SK-N-DZ (cell line): ENCODE measurements at places on chromosomes 16 and 17.

GRCh38 chr16:23587726-23588125 lies 8.4 kb downstream of the NDUFAB1 start:
- no peak for DNase-seq

GRCh38 chr17:329784-330420 lies 22.7 kb downstream of the RPH3AL start:
- no peak for DNase-seq

- DNase-seq: no peak
Measured at GRCh38 chr17:64777415-64778239, 115.5 kb upstream of the SMURF2 start.

GRCh38 chr16:51497541-51498211 lies 346.6 kb upstream of the SALL1 start:
- DNase-seq: no peak

GRCh38 chr17:17514361-17514992 lies 18.3 kb upstream of the RASD1 start:
- DNase-seq: no peak

DNA sequence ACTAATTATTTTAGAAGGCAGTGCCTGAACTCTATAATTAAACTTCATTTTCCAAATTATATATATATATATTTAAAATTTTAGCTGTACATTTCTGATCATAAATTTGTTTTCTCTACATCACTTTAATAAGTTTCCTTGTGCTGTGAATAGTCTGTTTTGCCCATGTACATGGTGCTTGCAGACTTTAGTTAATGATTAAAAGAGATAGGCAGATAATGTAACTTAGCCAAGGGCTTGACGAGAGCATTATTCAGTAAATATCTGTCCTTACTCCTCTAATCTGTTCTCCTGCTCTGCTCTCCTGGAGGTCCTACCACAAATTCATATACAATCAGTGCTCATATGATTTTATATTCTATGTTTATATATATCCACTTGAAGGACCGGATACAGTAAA lies 595.2 kb upstream of the KIF2B start:
- DNase-seq: no peak

- no peak for DNase-seq
Measured at GRCh38 chr17:49333804-49334203, 28.2 kb downstream of the ZNF652 start.

DNA sequence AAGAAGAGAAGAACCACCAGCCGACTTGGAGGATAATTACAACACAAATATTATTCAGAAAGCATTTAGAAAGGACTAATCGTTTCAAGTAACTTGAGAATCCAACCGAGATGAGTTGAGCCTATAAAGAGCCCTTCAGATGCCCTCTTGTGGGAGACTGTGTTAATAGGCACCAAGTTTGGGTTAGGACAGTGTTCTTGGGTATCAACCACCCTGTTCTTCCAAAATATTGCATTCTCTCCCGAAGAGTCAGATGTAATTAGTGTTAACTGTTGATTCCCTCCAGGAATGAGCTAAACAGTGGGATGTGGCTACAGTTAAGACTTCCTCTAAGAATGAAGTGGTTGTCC lies 87.8 kb upstream of the NOL11 start:
- peak; percentile 34 for DNase-seq

DNA sequence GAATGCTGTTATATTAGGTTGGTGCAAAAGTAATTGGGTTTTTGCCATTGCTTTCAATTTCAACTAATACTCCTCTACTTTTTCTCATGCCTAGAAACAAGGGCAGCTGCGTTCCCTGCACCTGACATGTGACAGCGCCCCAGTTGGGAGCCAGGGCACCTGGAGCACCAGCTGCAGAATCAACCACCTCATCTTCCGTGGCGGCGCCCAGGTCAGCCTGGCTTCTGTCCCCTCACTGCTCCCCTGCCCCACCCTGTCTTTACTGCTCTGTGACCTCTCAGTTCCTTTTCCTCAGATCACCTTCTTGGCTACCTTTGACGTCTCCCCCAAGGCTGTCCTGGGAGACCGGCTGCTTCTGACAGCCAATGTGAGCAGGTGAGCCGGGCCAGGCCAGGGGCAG lies 16.4 kb upstream of the ITGAD start:
- DNase-seq: no peak

- DNase-seq: no peak
Measured at GRCh38 chr16:26247063-26247462, 555.3 kb downstream of the HS3ST4 start.

DNA sequence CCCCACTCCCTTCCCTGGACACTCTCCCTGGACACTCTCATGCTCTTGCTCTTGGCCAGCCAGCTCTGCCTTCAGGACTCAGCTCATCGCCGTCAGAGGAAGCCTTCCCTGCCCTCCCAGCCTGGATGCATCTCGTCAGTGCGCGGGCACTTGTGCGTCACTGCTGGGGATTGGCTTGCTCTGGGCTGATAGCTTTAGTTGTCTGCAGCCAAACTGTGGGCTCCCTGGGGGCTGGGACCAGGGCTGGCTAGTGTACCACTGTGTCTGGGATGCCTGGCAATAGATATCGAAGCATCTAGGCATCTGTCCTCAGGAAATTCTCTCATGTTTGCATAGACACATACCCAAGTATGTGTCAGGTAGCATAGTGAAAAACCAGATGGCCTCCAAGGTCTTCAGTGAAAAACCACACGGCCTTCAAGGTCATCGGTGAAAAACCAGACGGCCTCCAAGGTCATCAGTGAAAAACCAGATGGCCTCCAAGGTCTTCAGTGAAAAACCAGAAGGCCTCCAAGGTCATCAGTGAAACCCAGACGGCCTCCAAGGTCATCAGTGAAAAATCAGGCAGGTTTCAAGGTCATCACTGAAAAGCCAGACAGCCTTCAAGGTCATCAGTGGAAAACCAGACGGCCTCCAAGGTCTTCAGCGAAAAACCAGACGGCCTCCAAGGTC lies 72.0 kb downstream of the CMIP start:
- DNase-seq: no peak

DNA sequence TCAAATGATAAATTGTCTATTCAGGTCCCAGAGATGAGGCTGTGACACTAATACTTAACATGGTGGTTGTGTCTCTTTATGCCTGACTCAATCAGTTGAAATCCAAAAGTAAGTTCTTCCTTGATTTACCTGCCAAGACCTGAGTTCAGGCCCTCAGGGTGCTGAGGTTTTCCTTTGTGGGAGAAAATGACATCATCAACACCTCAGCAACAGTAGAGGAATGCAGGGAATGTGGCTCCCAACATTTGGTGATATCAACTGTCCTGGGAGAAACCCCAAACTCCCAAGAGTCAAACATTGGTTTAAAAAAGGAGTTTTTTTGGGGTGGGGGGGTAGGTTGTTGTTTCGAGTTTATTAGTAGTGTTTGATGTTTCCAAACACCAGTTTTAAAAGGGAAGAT lies 14.7 kb downstream of the RNF43 start:
- DNase-seq: no peak

DNA sequence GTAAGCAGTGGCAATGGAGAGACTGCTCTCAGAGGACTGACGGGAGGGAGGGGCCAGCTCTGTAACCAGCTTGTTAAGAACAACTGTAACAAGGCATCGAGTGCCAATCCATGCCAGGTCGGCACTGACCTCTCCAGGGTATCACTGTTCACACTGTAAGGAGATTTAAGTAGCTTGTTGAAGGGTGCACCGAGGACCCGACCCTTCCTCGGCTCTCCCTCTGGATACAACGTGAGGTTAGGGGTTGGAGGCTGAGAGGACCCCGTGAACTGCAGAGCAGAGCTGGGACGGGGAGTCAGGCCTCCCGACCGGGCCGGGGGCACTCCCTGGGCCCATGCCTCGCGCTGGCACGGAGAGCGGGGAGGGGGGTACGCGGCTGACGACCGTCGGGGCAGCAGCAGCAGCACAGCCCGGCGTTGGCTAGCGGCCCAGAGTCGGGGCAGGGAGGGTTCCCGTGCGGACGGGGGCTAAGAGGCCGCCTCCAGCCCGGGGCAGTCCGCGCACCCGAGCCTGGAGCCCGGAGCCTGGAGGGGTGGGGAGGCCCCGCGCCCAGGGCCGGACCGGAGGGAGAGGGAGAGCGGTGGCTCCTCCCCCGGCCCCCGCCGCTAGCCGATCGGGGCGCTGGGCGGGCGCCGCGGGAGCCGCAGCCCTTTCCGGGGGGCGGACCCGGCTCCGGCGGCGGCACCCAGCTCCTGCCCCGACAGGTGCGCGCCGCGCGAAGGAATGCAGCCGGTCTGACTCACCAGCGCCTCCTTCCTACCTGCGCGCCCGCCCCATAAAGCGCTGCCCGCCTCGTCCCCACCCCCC lies at the start of gene ITGB4:
Gene ITGB4 (plus strand): TSS at position 804 of the 807 bp plus-strand sequence. CDS start 3,245 bp downstream, outside the sequence.
- DNase-seq: no peak

DNA sequence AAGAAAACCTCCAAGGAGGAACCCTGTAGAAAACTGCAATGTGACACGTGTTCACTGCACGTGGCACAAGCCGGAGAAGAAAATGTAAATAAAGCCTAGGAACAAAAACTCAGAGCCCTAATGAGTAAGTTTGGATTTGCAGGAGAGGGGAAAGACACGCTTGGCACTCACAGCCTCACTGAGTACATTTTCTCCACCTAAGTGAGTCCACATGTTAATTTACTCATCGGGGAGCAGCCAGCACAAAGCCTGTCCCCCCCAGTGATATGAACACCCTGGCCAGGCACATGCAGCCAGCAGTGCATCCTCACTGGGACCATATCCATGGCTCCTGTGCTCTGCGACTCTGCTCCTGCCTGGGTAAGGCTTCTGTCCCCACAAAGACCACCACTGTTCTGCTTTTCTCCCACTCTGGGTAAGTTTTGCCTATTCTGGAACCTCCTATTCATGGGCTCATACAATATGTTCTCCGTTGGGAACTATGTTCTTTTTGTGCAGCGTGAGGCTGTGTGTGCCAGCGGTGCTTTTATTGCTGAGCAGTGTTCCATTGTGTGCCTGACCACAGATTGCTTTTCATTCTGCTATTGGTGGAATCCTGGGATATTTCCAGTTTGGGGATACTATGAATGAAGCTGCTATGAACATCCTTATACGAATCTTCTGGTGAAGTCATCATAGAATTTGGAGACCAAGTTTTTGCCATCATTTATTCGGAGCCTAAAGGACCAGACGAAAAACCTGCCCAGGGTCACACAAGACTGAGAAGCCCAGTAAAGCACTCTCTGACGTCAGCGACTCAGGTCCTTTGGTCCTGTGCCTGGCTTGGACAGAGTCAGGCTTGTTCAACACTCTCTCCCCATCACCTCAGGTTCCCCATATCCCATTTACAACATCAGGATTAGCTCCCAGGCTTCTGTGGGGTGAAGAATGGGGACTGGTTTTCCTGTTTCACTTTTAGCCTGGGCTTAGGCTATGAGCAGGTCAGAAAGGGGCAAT lies 53.3 kb downstream of the RNF112 start:
- DNase-seq: no peak

- DNase-seq: no peak
Measured at GRCh38 chr16:13181432-13181831, 280.0 kb downstream of the SHISA9 start.

DNA sequence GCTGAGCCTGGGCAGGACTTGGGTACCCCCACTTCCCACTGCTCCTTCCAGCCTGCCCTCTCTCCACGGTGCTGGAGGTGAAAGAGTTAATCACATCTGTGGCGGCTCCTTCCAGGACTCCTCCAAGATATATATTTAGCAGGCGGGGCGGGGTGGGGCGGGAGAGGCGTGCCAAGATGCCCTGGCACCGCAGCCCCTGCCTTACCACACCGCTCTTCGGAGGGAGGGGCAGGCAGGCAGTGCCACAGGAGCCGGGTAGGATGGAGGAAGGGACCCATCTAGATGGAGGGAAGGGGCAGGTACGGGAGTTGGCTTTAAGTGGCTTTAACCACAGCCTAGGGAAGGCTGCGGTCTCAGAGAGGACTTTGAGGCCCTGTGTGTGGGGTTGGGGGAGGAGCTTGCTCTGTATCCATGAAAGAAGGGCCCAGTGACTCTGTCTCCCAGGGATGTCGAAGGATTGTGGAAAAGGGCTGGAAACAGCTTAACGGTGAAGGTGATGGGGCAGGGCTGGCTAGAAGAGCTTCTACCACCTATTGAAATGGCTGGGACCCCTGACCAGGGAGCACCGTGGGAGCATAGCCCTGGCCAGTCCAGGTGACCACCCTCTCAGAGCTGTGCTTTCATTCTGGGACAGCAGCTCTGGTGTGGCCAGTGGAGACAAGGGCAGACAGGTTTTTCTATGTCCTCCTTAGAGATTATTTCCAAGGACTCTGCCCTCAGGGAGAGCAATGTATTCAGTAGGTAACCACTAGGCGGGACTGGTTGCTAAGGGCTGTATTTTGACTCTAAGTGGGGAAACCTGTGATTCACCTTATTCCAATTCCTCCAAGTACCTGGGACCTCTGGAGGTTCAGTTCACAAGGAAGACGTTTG lies 13.0 kb downstream of the GPR142 start:
- no peak for DNase-seq

- DNase-seq: no peak
Measured at GRCh38 chr17:40089077-40089895, 11.1 kb downstream of the NR1D1 start.

DNA sequence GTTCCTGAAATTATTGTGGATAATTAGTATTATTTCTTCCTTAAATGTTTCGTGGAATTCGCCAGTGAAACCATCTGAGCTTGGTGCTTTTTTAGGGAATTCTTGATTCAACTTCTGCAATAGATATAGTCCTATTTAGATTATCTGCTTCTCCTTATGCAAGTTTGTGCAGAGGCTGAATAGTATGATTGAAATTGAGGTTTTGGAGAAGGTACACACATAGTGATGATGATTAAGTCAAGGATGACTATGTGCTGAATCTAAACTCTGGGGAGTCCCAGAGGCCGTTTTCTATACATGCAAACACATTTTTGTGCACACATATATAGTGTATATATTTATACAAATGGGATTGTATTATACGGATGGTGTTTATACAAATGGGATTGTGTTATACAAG lies 5.2 kb upstream of the MYH4 start:
- DNase-seq: no peak

DNA sequence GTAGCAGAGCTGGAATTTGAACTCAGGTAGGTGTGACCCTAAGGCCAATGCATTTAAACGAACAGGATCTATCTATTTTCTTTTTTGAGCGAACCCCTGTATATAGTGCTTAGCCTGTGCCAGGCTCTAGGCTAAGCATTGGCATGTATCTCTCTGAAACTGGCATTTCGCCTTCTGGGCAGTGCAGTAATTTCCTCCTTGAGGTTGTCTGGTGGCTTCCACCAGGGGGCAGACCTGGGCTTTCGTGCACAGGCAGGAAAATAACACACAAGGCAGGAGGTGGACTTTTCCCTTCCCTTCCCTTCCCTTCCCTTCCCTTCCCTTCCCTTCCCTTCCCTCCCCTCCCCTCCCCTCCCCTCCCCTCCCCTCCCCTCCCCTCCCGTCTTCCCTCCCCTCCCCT lies 34.4 kb upstream of the PRKCB start:
- DNase-seq: peak; percentile 38

GRCh38 chr16:72621651-72622050 lies 426.3 kb downstream of the ZFHX3 start:
- DNase-seq: no peak
